ENCODE measurements at places on chromosomes 2 and 18.

DNA sequence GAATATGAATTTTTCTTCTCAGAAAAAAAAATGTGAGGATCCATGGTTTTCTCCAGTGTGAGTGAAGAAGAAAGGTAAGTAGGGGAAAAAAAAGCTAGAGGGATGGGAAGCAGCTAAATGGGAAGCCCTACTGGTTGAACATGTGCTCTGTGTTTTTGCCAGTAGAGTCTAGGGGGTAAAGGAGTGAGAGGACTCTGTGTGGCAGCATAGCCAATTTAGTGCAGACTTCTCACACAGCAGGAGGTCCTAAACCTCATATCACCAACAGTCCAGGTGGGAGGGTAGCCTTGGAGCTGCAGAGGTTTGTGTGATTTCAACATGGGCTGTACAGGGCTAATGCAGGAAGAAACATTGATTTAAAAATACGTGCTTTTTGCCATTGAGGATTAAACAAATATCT, 334.5 kb upstream of the SPHKAP start:
- DNase-seq, result no peak

GRCh38 chr2:102527086-102527485, 54.1 kb downstream of the SLC9A4 start:
- DNase-seq, result no peak

DNA sequence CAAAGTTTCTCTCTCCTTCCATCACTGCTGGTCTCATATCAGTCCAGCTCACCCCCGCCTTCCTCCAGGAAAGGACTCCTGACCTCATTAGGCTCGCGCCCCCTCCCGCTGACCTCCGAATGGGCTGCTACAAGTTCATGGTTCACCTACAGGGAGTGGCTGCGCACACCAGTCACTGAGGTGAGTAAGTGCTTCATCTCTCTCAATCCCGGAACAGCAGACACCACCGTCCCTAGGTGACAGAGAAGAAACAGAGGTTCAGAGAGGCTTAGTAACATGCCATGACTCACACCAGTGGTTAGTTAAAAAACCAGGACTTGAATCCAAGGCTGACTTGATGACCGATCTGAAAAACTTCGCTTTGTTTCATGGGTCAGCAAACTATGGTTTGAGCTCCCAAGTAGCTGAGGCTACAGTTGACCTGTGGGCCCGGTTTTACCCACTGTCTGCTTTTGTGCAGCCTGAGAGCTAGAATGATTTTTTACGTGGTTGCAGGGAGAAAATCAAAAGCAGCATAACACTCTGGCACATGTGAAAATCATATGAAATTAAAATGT, 42.0 kb downstream of the ZFP36L2 start:
- no peak for DNase-seq

GRCh38 chr2:191012845-191013681, 908 bp downstream of the STAT1 start:
- DNase-seq, result no peak
